ENCODE measurements at places on chromosomes 2 and 18. TPM values are rescaled to one million over a fixed set of nuclear protein-coding genes. Genes with fewer than 3 reads are reported as not detected.
A peak's percentile ranks its signal among the peaks of the same experiment; 100 is the strongest.

- DNase-seq: no peak
Observed at GRCh38 chr2:220835583-220835982, 736.5 kb downstream of the EPHA4 start.

- no peak for DNase-seq
Observed at GRCh38 chr2:151388011-151388410, 21.7 kb upstream of the RIF1 start.

GRCh38 chr2:1052771-1053191 lies 102.1 kb downstream of the SNTG2 start:
- peak; percentile 8 for DNase-seq

GRCh38 chr2:150282771-150283371 lies 204.6 kb downstream of the RND3 start:
- DNase-seq: no peak

DNA sequence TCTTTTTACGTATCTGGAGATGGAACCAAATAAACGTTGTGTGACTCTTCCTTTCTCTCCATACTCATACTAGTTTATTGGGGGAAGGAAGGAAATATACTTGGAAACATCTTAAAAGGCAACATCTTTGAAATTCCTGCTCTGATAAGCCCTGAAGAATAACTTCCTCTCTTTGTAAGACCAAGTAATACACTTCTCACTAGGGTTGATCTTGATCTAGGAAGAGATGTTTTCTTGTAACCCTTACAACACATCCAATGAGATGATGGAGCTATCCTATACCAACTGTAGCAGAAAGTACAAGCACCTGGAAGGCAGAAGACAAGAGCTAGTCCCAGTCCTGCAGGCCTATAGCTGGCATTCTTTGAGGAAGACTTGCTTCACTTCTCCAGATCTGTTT lies 2.0 kb downstream of the ANKRD44 start:
- no peak for DNase-seq

GRCh38 chr18:69564602-69565001 lies 163.9 kb downstream of the DOK6 start:
- no peak for DNase-seq

DNA sequence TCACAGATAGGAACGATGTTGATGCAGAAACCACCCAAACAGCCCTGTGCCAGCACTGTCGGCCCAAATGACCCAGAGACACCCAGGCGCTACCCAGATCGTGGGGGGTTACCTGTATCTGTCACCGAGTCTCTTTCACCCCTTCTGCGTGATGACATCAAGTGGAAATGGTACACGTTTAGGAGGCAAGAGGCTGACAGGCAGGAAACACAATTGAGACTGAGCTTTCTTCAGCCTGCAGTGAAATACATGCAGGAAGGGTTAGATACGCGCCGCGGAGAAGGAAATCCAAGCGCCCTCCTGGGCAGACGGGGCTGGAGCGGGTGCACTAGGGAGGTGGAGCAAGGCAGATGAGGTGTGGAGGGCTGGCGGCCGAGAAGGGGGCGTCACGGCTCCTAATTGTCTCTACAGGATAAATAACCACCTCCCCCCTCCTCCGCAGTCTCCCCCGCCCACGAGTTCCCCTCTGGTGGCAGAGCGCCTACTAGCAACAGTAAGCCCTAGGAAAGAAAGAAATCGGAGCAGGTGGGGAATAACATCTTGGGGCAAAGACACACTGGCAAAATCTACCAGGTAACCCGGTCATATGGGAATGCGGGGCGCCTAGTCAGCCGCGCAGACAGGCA lies at the start of gene RNF152:
Gene RNF152 (minus strand): TSS at position 325 of the 626 bp plus-strand sequence. CDS start 76,544 bp downstream, outside the sequence.
- peak; percentile 45 for DNase-seq

GRCh38 chr2:8244639-8245038 lies 437.2 kb upstream of the ID2 start:
- DNase-seq: no peak

DNA sequence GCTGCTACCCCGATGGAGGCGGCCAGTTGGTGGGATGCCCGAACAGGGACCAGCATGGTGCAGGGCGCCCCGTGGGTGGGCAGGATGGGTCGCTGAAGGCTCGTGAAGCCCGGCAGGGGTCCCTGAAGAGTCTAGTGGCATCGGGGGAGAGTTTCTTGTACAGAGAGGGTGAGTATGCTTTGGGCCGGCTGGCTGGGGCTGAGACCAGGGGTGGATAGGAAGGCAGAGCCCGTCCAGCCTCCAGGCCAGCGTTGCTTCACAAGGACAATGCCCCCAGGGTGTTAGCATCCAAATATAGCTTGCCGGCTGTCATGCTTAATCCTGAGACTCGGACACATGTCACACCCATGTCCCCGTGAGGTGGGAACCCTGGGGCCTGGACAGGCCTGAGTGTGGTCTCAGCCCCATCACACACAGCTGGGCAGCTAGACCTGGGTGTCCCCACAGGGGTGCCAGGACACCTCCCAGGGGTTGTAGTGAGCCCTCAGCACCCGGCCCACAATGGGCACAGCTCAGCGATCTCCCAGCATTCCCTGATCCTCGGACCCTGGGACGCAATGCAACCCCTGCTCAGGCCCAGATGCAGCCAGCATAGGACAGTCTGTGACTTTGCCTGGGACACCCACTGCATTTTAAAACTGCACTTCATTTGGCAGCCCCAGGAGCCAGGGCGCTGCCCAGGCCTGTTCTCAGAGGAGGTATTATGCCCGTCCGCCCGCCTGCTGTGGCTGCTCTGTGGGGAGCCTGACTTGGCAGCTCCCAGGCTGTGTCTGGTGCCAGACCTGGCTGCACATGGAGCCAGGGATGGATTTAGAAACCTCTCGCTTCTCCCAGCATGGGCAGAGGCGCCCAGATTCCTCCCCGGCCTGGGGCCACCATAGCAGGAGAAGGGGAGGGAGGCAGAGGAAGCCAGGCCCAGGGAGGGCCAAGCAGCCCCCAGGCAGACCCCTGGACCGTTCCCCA lies 36.4 kb downstream of the RAMP1 start:
- DNase-seq: no peak

- peak; percentile 69 for DNase-seq
Observed at GRCh38 chr2:121363632-121364420, 78.8 kb upstream of the TFCP2L1 start.

DNA sequence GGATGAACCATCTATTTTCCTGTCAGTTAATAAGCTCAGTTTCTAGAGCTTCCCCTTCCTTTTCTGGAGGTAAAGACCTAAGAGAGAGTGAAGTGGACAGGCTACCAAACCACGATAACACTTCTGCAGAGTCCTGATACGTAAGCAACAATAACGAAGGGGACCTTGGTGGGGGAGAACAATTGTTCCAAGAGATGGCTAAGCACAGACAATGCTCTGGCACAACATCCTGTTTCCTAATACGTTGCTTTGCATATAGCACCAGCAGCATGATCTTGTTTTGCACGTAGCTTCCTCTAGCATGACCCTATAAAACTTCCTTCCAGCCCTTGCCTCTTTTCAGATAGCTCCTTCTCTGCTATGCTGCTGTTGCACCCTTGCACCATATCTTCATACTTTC lies 247.3 kb downstream of the RAD51AP2 start:
- no peak for DNase-seq

- DNase-seq: no peak
Observed at GRCh38 chr2:109433486-109433885, 180.3 kb downstream of the SEPTIN10 start.

DNA sequence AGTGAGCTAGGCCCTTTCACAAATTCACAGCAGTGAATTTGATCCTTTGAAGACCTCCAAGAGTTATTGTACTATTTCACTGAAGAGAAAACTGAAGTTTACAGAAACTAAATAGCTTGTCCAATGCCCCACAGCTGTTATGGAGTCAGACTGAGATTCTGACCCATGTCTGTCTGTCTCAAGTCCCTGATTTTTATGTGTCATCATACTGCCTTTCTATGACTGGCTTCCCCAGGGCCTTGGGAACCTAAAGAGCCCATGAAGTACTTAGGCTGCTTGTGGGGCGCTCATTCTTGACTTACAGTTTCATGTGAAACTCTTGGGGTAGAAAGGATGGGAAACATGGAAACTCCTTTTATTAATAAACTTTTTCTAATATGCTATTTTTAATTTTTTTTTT lies 107.7 kb downstream of the ATL2 start:
- no peak for DNase-seq

DNA sequence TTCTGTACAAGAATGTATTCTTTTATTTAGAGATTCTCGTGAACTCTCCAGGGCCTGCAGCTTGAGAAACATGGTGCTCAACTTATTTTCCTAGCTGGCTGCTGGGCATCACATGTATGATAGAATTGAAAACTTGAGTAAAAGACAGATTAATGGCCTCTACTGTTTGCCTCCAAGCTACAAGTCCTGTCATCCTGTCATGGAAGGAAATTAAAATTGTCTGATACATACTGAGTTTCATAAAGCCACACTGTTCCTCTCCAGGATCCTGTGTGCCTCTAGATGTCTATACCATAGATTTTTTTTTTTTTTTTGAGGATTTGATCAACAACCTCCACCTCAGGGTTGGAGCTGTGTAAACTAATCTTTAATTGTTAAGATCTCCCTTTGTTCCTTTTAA lies 38.5 kb downstream of the UPP2 start:
- DNase-seq: no peak

- no peak for DNase-seq
Observed at GRCh38 chr2:3539836-3540235, 18.3 kb downstream of the RNASEH1 start.

- DNase-seq: no peak
Observed at GRCh38 chr2:220432645-220433044, 805.2 kb downstream of the SLC4A3 start.

GRCh38 chr18:75757951-75758350 lies 330.4 kb upstream of the SMIM21 start:
- no peak for DNase-seq

- no peak for DNase-seq
Observed at GRCh38 chr2:57965961-57966360, 80.6 kb upstream of the VRK2 start.

LINC00305 gene
- total RNA-seq: 0.20 TPM

MC4R gene
- total RNA-seq: not detected

PTPN2 gene
- 14.4 TPM for total RNA-seq

PRKAG3 gene
- not detected for total RNA-seq

LYPD6B gene
- total RNA-seq: not detected

NOL4 gene
- total RNA-seq: not detected

ACKR3 gene
- 17.9 TPM for total RNA-seq

Data from lung microvascular endothelial cell (primary cell).